ENCODE measurements at places on chromosomes 13 and 19. TPM values are rescaled to one million over a fixed set of nuclear protein-coding genes. Genes with fewer than 3 reads are reported as not detected.

- no peak for DNase-seq
Observed at GRCh38 chr19:18282788-18283141, 1.3 kb upstream of the JUND start.

The AXL gene
- total RNA-seq, result 1.6 TPM

- DNase-seq, result no peak
Observed at GRCh38 chr19:35514282-35514809, 897 bp upstream of the DMKN start.

The LILRA5 gene
- total RNA-seq, result not detected

The ZNF44 gene
- total RNA-seq, result 8.0 TPM

Measured in Caco-2 (cell line).